ENCODE measurements at places on chromosomes 2 and 18. TPM values are rescaled to one million over a fixed set of nuclear protein-coding genes. Genes with fewer than 3 reads are reported as not detected.

Gene NPHP1
- 5.5 TPM for total RNA-seq

Gene PPP1R1C
- 7.3 TPM for total RNA-seq

Gene SKOR2
- total RNA-seq = not detected

Gene SP9
- total RNA-seq = not detected

Gene C18orf54
- total RNA-seq = 12.5 TPM

Gene APOB
- not detected for total RNA-seq

Gene GPR45
- not detected for total RNA-seq

Gene SPATA3
- total RNA-seq = not detected

Gene REEP1
- total RNA-seq = 0.14 TPM

Gene CPLX4
- total RNA-seq = not detected

Gene PELI1
- total RNA-seq = 26.0 TPM

Gene ZNF396
- total RNA-seq = 0.42 TPM

Gene CCBE1
- total RNA-seq = 39.0 TPM

Gene CNTNAP5
- total RNA-seq = not detected
